ENCODE measurements at places on chromosomes 12 and 14.

DNA sequence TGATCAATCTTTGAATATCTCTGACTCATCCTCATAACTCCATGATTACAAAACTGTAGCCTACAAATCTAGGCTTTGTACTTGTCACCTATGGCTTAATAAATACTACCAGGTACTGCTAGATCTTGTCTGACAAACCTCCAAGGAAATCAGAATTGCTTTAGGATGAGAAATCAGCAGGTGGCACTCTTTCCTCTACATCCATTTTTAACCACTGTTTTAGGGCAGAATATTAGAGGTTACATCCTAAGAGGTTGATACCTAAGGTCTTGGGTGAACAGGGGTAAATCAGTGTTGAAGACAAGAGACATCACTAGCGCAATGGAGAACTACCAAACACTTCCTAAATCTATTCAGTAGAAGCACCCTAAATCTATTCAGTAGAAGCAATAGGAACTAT is 63.1 kb upstream of the SOX5 start:
- DNase-seq = no peak

DNA sequence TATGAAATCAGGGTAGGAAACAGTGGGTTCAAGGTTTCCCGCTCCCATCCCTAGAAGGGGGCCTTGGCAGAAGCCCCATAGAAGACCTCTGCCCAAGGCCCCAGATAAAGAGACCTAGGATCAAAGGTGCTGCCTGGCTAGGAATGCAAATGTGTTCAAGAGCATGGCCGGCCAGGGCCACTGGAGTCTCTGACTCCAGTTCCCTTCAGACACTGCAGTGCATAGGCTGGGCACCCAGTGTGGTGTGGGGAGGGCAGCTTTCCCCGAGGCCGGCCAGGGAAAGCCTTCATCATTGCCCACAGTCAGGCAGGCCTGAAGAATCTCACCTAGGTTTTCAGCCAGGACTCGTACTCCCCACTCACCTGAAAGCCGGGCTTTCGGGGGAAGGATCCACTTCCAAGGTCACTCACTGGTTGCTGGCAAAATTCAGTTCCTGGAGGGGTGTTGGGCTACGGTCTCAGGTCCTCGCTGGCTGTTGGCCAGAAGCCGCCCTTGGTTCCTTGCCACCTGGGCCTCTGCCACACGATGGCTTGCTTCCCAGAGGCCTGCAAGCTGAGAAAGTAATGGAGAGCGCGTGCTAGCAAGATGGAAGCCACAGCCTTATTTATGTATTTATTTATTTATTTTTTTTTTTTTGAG is 9.7 kb upstream of the PEBP1 start:
- DNase-seq = no peak

DNA sequence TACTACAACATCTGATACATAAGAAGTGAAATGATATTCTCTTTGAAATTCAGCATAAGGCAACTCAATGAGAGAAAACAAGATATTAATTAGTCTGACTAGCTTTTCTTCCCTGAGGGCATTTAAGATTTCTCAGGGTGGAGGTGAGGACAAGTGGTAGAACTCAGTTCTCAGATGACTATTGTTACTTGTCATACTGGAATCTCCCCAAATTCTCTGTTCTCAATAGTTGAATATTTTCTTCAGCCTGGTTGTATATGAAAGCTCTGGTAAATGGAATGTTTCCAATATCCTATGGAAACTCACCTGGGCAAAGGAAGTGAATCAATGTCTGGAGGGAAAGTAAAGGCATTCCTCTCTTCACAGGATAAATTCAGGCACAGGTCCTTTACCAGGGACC is 18.2 kb upstream of the ITGA5 start:
- no peak for DNase-seq

GRCh38 chr14:77011245-77011644 is 17.3 kb downstream of the IRF2BPL start:
- no peak for DNase-seq

DNA sequence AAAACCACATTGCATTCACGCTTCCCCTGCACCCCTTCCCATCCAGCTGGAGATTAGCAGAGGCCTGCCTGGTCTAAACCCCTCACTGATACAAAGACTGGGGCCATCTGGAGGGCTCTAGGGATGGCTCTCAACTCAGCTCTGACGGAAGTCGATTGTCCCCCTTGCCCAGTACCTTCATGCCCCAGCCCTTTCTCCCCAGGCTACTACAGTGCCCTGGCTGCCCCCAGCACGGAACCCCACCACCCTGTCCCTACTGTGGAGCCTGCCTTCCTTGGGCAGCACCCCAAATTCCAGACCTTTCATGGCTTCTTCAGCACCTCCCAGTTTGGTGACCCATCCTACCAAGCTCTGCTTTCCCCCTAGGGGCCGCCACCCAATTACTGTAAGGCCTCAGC is 25.6 kb downstream of the ZFP36L1 start:
- no peak for DNase-seq

DNA sequence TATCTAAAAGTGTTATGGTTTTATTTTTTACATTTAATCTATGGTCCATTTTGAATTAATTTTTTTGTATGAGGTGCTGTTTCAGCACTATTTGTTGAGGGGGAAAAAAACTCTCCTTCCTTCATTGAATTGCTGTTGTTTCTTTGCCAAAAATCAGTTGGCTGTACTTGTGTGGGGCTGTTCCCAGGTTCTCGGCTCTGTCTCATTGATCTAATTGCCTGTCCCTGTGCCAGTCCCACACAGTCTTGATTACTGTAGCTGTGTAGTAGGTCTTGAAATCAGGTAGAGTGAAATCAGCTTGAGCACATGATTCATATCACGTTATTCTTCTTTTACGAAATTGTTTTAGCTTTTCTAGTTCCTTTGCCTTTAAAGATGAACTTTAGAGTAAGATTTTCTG is 109.7 kb downstream of the ADGRD1 start:
- no peak for DNase-seq

- no peak for DNase-seq
These were observed 44.9 kb downstream of the MAPKAPK5 start for GRCh38 chr12:111886662-111887545.

DNA sequence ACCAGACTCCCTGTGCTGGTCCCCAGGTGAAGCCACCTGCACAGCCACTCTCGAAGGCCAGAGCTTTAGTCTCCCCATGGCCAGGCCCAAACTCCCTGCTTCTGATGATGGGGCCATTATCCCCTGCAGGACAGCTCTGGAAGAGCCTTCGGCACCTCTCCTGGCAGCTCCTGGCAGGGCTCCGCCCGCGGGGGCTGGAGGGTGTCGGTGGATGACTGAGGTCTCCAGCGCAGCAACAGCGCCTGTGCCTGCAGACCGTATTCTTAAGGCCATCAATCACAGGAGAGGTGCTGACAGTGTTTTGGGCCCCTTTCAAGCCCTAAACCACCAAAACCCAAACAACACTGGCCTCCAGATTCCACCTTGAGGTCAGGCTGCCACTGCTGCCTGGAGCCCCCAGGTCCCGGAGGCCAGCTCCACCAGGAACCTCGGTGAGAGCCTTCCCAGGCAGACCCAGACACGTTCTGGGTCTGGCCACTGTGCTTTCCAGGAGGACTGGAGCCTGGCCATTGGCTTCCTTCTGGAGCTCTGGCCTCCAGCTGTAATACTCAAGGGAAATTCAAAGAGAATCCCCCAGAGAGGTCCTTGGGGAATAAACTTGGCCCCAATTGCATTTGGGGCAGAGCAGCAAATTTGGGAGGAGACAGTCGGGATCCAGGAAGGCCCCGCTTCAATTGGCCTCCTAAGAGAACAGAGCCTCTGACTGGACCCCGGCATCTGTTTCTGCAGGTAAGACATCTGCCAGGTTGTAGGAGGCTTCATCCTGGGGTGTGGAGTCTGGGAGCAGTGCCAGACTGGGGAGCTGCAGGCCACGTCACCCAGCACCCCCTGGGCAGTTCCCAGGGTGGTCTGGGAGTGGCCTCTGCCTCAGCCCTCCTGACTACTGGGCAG is 210.6 kb upstream of the RTL1 start:
- DNase-seq = no peak

DNA sequence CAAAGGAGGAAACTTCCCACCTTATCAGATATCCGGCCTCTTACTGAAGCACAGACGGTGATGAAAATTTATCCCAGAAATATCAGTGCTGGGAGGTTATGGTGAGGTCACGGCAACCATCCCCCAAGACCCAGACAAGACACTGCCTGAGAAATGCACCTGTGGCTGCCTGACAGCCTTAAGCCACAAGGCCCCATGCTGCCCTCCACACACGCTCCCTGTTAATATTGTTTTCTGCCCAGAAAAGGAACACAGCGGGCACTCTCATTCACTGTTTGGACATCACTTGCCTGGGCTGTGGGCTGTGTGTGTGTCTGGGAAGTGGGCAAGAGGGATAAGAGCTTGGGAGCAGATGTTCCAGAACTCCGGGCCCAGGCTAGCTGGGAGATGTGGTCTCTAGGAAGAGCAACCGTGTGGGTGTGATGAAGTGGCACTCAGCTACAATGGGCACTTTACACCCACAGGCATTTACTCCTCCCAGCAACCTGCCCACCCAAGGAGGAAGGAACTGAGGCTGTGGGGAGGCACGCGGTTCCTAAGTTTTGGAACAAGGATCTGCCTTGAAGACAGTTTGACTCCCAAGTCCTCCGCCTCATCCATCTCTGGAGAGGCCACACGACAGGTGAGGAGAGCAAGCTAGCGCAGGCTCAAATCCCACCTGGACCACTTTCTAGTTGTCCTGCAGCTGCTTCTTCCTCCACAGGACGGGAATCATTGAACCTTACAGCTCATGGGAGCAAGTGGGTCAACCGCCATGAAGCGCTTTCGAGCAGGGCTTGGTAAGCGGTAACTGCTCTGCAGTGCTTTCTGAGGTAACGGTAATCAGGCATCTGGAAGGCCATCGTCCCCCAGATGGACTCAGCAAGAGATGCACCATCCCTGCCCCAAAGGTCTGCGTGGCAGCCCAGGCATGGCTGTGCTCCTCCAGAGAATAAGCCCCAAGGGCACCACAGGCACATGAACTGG is 91.4 kb downstream of the CHGA start:
- DNase-seq = no peak

DNA sequence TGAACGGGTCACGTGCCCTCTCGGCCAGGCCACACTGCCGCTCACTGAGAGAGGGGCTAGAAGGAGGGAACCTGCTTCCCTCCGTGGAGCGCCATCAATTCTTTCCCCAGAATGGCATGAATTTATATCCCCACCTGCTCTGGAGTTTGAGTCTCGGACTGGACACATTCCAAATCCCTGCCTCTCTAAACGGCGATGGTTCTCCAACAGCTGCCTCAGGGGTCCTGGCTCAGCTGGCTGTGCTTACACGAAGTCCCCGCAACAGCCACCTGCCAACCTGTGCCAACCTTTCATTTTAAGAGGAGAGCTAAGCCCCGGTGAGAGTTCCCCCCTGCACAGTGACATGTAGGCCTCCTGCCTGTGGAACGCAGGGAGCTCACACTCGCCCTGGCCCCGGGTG is 73.2 kb downstream of the RIMBP2 start:
- DNase-seq = no peak

DNA sequence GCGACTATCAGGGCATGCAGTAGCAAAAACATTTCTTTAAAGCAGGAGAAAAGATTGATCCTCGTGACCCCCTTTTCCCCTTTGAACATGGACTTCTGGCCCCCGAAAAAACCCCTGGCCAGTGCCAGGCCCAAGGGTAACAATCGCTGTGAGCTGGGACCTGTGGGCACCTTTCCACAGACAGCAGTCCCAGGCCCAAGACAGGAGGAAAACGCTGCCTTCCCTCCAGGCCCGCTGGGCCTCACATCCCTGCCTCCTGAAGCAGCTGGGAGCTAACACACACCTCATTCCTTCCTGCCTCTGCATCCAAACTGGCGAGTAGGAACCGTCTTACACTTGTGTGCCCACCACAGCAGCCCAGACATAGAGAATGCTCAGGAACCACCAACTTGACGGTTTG is 1.2 kb downstream of the VWF start:
- DNase-seq = no peak

DNA sequence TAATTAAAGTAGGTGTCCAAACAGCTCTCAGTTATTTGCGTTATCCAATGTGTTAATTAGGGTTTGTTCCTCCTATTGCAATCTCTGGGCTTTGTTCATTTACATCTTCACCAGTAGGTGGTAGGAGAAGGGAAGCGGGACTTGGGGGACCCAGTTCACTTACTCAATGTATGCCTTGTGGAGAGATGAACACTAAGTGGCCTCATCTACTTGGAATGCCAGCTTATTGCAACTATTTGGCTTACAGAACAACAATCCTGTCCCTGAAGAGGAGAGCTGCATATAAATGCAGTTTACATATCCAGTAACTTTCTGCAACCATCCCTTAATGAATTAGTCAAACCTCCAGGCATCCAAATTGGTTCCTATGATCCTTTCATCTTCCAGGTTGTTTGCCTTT is 417.1 kb upstream of the CCDC196 start:
- DNase-seq = no peak
